Type B pancreatic cell (in vitro differentiated cells): ENCODE measurements at places on chromosomes 2 and 18. TPM values are rescaled to one million over a fixed set of nuclear protein-coding genes. Genes with fewer than 3 reads are reported as not detected.

DNA sequence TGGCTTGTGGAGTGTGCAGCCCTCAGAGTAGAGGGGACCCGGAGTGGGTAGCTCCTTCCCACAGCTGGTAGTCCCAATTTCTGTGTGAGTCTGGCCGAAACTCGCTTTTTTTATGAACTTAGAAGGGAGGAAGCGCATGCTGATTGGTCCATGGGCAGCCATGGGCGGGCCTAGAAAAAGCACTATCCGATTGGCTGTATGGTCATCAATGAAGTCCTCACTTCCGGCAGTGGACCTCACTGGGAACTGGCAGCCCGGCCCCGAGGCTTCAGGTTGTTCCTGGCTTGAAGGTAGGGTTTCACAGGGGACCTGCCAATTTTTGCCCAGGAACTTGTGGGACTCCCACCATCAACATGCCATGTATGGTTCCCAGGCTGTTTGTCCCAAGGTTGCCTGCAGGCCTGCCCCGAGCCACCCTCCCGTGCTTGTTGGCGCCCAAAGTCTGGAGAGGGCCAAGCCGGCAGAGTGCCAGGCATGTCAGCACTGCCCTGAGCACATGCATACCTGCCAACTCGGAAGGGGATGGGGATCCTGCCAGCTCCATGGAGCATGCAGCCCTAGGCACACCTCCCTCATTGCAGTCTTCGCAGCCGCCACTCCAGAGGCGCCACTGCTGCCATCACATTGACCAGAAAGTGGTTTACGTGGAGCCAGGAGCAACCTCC lies 98.5 kb downstream of the ATP9B start:
- no peak for DNase-seq

DNA sequence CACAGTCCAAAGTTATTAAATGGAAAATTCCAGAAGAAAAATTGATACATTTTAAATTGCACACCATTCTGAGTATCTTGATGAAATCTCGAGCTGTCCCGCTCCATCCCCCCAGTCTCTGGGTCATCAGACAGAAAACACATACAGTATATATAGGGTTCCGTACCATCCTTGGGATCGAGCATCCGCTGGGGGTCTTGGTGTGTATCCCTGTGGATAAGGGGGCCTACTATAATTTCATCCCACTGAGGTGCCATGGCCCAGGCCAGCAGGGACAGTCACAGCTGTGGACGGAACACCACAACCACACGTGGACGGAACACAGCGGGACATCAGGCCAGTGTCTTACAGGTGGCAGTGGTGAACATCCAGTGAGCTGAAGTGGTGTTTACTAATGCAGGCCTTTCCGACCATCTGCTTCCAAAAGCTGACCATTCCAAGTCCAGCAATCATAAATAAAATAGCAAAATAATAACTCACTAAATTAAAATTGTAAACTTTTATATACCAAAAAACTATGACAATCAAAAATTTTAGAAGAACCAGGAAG lies 14.0 kb downstream of the TWIST2 start:
- no peak for DNase-seq

- no peak for DNase-seq
Observed at GRCh38 chr18:36608107-36608506, 220.7 kb downstream of the TPGS2 start.

DNA sequence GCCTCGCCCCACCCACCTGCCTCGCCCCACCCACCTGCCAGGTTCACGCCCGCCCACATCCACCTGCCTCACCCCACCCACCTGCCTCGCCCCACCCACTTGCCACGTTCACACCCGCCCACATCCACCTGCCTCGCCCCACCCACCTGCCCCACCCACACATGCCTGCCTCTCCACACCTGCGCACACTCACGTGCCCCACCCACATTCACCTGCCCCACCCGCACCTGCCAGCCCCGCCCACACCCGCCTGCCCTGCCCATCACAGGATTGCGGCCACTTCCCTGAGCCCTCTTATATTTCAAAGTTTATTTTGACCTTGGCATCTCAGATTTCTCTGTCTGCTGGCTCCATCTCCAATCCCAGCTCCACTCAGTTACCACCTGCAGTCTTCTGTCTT lies 217.5 kb upstream of the SOX11 start:
- DNase-seq: no peak

PLGLB2 gene
- total RNA-seq: 3.4 and 5.1 TPM in 2 replicates

RAB27B gene
- total RNA-seq: 9.3 and 9.4 TPM in 2 replicates

IMP4 gene
- total RNA-seq: 53.6 and 67.0 TPM in 2 replicates

DNA sequence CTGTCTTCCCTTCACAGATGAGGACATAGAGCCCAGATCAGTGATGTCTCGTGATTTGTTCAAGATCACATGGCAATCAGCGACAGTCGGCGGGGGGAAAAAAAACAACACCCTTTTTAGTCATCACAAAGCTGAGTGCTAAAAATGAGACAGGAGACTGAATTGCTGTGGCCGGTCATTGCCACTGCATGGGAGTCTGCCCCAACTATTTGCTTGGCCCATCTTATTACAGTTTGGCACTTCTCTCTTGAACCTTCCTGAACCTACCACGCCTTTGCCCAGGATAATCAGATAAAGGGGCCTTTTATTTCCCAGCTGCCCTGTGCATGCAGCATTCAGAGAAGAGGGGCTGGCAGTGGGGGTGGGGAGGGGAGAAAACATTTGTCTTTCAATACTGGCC lies 42.7 kb downstream of the SETBP1 start:
- DNase-seq: no peak

- no peak for DNase-seq
Observed at GRCh38 chr18:46668135-46668534, 11.1 kb upstream of the LOXHD1 start.

SLC9A4 gene
- total RNA-seq: 3.1 and 7.9 TPM in 2 replicates

KCNK3 gene
- 2.7 and 7.7 TPM in 2 replicates for total RNA-seq

ITM2C gene
- total RNA-seq: 211 and 285 TPM in 2 replicates

DNA sequence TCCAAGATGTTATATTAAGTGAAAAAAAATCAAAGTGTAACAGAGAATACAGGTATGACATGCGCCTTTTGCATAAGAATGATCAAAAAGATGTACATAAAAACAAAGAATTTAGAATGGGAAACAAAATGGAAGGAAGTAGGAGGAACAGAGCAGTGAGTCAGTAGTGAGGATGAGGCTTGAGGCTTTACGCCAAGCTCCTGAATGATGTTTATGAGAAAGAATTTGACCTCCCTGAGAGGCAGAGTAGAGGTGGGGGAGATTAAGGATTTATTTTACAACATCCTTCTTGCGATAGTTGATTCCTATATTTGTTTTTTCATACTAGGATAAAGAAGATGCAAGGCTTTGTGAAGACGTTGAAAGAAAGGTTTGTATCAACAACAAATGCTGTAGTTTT lies 81.4 kb downstream of the DCDC2C start:
- DNase-seq: no peak

GRCh38 chr2:12068796-12069538 lies 322.5 kb downstream of the LPIN1 start:
- DNase-seq: no peak

GRCh38 chr2:106104332-106105062 lies 89.6 kb downstream of the UXS1 start:
- no peak for DNase-seq

DNA sequence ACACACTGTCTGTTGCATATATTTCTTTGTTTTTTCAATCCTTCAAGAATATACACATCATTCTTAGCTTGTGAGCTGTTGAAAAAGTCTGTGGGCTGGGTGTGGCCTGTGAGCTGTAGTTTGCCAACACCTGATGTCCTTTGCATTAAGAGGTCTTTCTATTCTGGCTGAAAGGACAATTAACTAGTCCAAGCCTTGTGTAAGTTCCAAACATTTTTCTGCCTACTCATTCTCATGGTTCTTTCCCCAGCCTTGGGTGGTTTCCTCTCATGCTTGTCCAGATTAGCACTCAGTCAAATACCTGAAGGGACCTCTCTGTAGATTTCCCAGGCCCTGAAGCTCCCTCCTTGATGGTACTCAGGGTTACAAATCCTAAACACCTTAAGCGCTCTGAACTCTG lies 57.8 kb upstream of the NABP1 start:
- DNase-seq: no peak

GRCh38 chr2:38277245-38278116 lies 99.6 kb downstream of the ATL2 start:
- DNase-seq: no peak

GRCh38 chr2:19176172-19176852 lies 182.1 kb downstream of the OSR1 start:
- DNase-seq: no peak

GRCh38 chr18:30192216-30192615 lies 850.3 kb downstream of the DSC3 start:
- no peak for DNase-seq

EN1 gene
- total RNA-seq: 0.57 and 2.7 TPM in 2 replicates

ALPI gene
- total RNA-seq: 1.5 and 6.5 TPM in 2 replicates

AQP12A gene
- 0.97 TPM in 1 of 2 replicates, not detected in the other for total RNA-seq

- DNase-seq: no peak
Observed at GRCh38 chr2:123738643-123739042, 286.4 kb upstream of the CNTNAP5 start.

DNA sequence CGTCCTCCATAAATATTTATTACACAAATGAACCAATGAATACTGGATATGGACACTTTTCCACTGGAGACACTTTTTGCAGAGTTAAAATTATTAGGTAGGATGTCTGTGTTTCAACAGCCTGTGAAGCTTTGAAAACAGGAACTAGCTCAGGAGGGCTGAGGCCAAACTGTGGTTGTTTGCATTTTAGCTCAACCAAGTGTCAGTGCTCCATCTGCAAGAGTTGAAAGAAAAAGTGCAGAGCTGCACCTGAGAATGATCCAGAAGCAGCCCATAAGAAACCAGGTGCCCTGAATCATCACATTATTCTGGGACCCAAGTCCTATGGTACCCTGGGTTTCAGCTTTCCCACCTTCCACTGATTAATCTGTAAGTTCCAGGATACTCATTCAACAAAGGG lies 180.4 kb downstream of the TRIB2 start:
- no peak for DNase-seq

MTCL1 gene
- total RNA-seq: 48.7 and 50.3 TPM in 2 replicates

DNA sequence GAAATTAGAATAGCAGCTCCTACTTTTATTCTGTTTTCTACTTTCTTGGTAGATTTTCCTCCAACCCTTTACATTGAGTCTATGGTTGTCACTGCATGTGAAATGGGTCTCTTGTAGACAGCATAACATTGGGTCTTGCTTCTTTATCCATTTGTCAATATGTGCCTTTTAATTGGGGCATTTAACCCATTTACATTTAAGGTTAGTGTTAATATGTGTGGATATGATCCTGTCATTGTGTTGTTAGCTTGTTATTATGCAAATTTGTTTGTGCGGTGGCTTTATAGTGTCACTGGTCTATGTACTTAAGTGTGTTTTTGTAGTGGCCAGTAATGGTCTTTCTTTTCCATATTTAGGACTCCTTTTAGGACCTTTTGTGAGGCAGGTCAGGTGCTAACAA lies 276.9 kb upstream of the SPHKAP start:
- no peak for DNase-seq

GRCh38 chr18:14930076-14930475 lies 182.1 kb downstream of the ANKRD30B start:
- no peak for DNase-seq

GRCh38 chr2:183078464-183079138 lies at the start of gene DUSP19:
DUSP19 (plus strand) TSS chr2:183078747; CDS start chr2:183078934, 187 bp downstream.
- peak; percentile 88 for DNase-seq

DNA sequence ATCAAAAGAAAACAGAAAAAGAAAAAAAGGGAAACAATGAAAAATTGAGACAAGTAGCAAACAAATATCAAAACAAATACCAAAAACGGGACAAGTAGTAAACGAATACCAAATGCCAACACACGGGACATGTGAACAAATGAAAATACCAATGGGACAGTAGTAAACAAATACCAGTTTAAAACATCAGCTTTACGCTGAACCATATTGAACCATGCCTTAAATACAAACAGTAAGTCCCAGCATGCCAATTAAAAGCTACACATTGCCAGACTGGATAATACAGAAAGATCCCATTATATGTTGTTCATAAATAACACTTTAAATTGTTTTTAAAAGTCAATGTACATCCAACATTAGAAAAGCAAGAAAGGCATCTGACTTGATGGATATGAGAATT lies 114.2 kb downstream of the NBAS start:
- DNase-seq: no peak

DNA sequence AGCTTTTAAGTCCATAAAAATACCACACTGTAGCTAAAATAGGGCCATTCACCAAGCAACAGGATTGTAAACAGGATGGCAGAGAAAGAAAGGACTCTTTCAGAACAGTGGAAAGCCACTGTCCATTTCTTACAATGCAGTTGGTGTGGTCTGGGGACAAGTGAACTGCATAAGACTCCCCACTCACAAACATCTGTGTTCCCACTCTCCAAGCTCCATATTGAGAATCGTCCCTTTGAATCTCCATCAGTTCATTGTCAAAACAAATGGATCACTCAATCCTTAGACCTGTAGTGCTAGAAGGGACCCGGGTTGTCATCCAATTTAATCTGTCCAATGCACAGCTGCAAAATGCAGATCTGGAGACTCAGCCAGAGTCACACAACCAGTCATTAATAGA lies 347.4 kb upstream of the KLHL29 start:
- no peak for DNase-seq

MEP1B gene
- 1.7 and 2.7 TPM in 2 replicates for total RNA-seq

DNA sequence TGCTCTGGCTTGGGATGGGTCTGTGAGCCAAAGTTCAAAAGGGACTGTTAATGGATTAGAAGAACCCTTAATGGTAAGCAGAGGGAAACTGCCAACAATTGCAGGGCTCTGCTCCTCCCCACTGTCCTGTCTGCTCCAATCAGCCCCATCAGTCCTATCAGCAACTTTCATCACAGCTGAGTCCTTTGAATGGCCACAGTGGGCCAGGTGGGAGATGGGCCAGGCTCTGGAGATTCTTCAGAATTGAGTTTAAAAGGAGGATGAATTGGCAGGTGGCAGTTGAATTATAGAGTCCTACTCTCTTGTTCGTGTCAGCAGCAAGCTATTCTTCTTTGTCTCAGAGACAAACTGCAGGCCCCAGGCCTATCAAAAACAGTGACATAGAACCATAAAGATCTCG lies 573.9 kb downstream of the EPHA4 start:
- DNase-seq: no peak
